ENCODE measurements at places on chromosomes 2 and 18. TPM values are rescaled to one million over a fixed set of nuclear protein-coding genes. Genes with fewer than 3 reads are reported as not detected.

- DNase-seq = no peak
Measured at GRCh38 chr2:69770193-69770702, 28.3 kb downstream of the ANXA4 start.

GRCh38 chr18:13320891-13321425, 102.4 kb downstream of the LDLRAD4 start:
- no peak for DNase-seq

GRCh38 chr2:223486751-223487150, 115.4 kb downstream of the SCG2 start:
- no peak for DNase-seq

GRCh38 chr18:48959921-48960920, 9.5 kb upstream of the SMAD7 start:
- no peak for DNase-seq

GRCh38 chr2:88885679-88886416, 194.4 kb downstream of the RPIA start:
- no peak for DNase-seq

The EPB41L5 gene
- 28.2 TPM for polyA plus RNA-seq

DNA sequence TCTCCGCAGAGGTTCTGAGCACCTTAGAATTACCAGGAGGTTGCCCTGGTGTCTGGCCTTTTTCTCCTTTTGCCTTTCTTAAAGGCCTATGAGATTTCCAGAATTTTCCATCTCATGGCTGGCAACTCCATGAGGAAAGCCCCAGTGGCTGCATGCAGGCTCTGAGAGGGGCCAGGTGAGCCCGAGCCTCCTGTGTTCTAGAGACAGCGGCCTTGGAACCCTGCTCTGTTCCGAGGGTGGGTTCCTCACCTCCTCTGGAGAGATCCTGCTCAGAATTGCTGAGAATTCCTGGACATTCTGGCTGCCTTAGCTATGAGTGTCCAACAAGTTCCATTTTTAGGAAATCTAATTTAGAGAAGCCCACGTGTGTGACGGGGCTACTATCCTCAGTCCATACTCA, 35.7 kb upstream of the HPCAL1 start:
- no peak for DNase-seq

The CPLX4 gene
- polyA plus RNA-seq = not detected

DNA sequence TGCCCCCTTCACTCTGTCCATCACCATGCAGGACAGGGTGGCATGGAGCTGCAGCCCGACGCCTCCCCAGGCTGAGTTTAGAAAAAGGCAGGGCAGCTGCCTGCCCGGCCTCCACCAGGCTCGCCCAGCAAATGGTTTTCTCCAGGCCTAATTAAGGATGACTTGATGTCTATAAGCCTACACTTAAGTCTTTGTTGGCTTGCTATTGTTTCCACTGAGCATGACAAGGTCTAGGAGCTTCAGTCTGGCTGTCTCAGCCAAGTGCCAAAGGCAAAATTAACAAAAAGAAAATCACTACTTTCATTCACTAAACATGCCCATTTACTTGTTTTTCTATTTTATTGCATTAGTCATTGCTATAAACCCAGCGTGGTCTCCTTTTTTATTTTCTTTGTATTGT, 372.2 kb downstream of the INSIG2 start:
- DNase-seq = no peak

DNA sequence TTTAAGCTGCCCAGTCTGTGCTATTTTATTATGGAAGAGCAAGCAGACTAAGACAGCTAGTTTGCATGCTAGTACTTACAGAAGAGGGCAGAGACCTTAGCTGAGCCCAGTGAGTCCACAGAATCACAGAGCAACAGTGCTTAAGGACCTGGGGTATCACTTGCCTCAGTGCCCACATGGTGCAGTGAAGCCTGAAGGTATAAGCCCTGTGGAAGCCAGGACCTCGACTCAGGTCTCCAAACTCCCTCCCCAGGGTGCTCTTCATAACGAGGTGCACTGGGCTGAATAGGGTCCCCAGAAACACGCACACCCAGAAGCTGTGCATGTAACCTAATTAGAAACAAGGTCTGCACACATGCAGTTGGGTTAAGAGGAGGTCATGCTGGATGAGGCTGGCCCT, 718.1 kb downstream of the GALR1 start:
- no peak for DNase-seq

DNA sequence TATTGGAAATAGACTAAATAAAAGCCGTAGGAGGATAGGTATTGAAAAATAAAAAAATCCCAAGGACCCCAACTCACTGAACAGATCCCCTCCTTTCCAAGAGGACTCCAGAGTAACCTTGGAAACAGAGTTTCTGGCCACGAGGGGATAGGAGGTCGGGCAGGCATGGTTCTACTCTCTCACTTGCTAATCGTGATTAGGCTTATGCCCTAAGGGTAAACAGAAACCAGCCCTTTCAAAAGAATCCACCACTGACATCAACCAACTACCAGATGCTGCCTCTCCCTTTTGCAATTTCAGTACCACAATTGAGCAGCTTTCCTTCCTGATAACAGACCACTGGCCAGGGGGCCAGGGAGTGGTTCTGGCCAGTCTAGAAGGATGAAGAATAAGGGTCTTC, 477.8 kb downstream of the EIPR1 start:
- no peak for DNase-seq

GRCh38 chr2:45134014-45134413, 124.8 kb upstream of the SIX2 start:
- no peak for DNase-seq

DNA sequence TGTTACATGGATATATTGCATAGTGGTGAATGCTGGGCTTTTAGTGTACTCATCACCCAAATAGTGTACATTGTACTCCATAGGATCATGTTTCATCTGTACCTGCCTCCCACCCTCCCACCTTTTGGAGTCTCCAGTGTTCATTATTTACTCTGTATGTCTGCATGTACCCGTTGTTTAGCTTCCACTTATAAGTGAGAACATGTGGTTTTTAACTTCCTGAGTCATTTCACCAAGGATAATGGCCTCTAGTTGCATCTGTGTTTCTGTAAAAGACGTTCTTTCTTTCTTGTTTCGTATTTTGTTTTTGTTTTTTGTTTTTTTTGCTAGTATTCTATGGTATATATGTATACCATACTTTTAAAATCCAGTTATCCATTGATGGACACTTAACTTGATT, 107.5 kb downstream of the MSTN start:
- DNase-seq = no peak

- no peak for DNase-seq
Measured at GRCh38 chr2:24929230-24929629, 9.2 kb upstream of the ADCY3 start.

DNA sequence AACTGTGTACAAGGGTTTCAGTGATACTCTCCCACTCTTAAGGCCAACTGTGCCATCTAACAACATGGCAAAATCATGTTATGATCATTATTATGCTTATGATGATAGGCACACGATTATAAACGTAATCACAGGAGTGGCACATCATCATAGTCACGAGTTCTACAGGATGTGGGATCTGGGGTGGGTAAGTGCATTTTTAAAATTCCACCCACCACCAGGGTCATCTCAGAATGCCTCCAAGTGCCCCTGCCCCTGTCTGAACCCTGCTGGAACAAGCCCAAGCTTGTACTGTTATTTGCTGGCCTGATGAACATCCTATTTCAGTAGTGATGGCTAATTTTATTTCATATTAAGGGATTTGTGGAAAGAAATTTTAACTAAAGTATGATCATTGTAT, 117.8 kb downstream of the PTPRM start:
- no peak for DNase-seq

The KIAA2012 gene
- not detected for polyA plus RNA-seq

- DNase-seq = no peak
Measured at GRCh38 chr2:157923598-157924217, 47.6 kb upstream of the ACVR1 start.

The DAPL1 gene
- 3.6 TPM for polyA plus RNA-seq

Data from kidney (tissue), 22 donors.